A673 (cell line): ENCODE measurements at places on chromosomes 3 and 15. TPM values are rescaled to one million over a fixed set of nuclear protein-coding genes. Genes with fewer than 3 reads are reported as not detected.

BCL2A1 gene
- total RNA-seq: not detected in 2 replicates

DNA sequence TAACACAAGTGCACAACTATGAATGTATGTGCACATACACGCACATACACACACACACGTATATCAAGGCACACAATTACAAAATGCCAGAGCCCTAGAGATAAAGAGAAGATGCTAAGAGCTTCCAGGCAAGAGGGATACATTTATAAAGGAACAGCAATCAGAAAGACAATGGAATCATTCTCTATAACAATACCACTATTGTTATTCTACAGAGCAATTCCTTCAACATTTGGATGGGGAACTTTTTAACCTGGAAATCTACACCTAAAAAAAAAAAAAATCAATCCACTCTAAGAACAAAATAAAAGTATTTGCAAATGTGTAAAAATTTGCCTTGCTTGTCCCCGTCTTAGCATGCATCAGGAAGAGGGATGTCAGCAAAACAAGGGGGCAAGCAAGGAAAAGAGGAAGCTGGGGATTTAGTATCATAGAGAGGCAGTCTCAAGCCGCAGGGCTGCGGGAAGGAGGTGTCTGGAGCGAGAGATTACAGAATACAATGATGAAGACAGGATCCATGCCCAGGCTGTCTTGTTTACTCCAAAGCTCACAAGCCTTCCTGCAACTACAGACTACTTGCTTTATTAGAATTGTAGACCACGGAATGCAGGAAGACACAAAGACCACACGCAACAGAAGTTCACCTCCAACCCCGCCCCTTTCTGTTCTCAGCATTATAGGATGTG is 220.2 kb downstream of the NTRK3 start:
- no peaks in the 10 kb centered on the region for H3K4me1 ChIP-seq
- DNase-seq: no peak
- no peaks in the 10 kb centered on the region for H3K27me3 ChIP-seq
- no peaks in the 10 kb centered on the region for H3K36me3 ChIP-seq
- no peak overlapping the region for H3K4me3 ChIP-seq

GRCh38 chr15:59524331-59524731 is 86.3 kb downstream of the FAM81A start:
- H3K4me1 ChIP-seq: no peaks in the 10 kb centered on the region
- H3K36me3 ChIP-seq: no peaks in the 10 kb centered on the region
- H3K4me3 ChIP-seq: no peak overlapping the region
- H3K27ac ChIP-seq: no peak overlapping the region

DNA sequence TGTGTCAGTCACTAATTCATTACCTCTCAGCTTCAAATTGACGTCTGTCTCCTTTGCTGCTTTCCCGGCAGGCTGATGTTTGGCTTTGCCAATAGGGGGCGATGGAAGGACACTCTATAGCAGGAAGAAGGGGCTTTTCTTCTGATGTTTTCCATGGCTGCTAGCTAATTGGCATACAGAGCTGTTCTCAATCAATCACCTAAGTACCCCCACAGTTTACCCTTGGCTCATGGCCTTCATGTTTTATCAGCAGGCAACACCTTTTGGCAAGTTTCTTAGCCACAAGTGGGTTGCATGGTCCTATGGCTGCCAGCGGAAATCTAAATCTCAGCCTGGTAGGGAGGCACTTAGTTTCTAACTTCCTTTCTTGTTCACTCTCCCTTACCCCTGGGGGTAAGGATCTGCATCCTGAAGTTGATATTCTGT is 45.0 kb downstream of the ESYT3 start:
- H3K27ac ChIP-seq: no peak overlapping the region
- no peak overlapping the region for H3K4me3 ChIP-seq
- no peaks in the 10 kb centered on the region for H3K4me1 ChIP-seq
- H3K27me3 ChIP-seq: no peaks in the 10 kb centered on the region

DNA sequence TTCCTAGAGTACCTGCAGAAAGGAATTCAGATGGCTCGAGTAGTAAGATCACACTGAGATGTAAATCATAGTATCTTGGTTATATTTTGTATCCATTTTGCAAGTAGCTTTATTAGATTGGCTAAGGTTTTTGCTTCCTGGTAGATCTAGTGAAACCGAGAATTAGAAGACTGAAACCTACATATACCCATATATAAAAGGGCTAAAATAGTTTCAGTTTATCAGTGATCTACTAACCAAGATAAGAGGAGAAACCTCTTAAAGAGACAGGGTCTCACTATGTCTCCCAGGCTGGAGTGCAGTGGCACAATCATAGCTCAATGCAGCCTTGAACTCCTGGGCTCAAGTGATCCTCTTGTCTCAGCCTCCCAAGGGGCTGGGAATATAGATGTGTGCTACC is 135.3 kb downstream of the PCCB start:
- no peak overlapping the region for H3K4me3 ChIP-seq
- DNase-seq: no peak
- no peaks in the 10 kb centered on the region for H3K27me3 ChIP-seq
- no peak overlapping the region for H3K27ac ChIP-seq
- H3K4me1 ChIP-seq: no peaks in the 10 kb centered on the region

DNA sequence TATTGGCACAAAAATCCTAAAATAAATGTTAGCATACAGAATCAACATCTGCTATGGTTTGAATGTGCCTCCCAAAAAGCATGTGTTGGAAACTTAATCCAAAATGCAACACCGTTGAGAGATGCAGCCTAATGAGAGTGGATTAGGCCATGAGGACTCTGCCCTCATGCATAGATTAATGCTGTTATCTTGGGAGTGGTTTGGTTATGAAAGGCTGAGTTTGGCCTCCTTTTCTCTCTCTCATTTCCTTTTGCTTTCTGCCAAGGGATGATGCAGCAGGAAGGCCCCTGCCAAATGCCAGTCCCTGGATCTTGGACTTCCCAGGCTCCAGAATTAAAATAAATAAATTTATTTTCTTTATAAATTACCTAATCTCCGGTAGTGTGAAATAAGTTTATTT is 49.4 kb downstream of the SYNM start:
- peak; percentile 23 for DNase-seq
- no peaks in the 10 kb centered on the region for H3K36me3 ChIP-seq
- no peak overlapping the region for H3K4me3 ChIP-seq
- no peaks in the 10 kb centered on the region for H3K27me3 ChIP-seq
- H3K4me1 ChIP-seq: no peaks in the 10 kb centered on the region

GRCh38 chr3:14539742-14540491 is at the start of gene GRIP2:
GRIP2 (minus strand) TSS chr3:14540342; CDS start chr3:14540308, 34 bp downstream.
- no peaks in the 10 kb centered on the region for H3K36me3 ChIP-seq
- H3K27ac ChIP-seq: peak within 1 kb of the TSS; percentile 70
- DNase-seq: peak; percentile 51
- H3K4me3 ChIP-seq: peak within 1 kb of the TSS; percentile 52
- peaks cover 32% of the 10 kb centered on the region for H3K4me1 ChIP-seq

SPINK8 gene
- total RNA-seq: not detected in 2 replicates

DNA sequence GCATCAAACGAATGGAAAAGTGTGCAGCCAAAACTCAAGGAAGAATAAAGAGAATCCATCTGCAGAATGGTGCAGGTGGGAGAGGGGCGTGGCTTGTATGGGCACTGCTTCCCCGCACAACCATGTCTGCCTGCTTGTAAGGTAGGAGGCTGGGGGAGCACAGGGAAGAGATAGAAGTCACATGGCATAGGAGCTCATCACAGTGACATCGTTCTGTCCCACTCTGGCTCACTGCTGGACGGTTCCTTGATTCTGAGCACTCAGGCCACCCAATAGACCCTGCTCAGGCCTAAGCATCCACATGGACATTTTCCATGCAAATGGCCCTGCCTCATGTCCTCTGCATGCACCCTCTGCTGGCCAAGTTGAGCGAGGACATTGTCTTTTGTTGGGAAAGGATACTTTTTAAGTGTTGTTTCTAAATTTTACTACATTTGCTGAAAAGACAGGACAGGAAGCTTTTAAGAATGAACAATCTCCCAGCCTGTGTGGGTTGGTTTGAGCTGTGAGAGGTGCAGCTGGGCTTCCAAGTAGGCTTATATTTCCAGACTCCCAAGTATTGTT is 3.1 kb downstream of the MYLK start:
- H3K27me3 ChIP-seq: peaks cover 21% of the 10 kb centered on the region
- H3K27ac ChIP-seq: no peak overlapping the region
- DNase-seq: peak; percentile 58
- no peak overlapping the region for H3K4me3 ChIP-seq

CLDN16 gene
- total RNA-seq: 0.09 and 0.50 TPM in 2 replicates

NMNAT3 gene
- total RNA-seq: 1.9 and 2.8 TPM in 2 replicates
